ENCODE measurements at places on chromosomes 13 and 19. TPM values are rescaled to one million over a fixed set of nuclear protein-coding genes. Genes with fewer than 3 reads are reported as not detected.
A peak's percentile ranks its signal among the peaks of the same experiment; 100 is the strongest.

The ZNF446 gene
- 10.1 TPM for total RNA-seq

The TMEM86B gene
- 5.3 TPM for total RNA-seq

DNA sequence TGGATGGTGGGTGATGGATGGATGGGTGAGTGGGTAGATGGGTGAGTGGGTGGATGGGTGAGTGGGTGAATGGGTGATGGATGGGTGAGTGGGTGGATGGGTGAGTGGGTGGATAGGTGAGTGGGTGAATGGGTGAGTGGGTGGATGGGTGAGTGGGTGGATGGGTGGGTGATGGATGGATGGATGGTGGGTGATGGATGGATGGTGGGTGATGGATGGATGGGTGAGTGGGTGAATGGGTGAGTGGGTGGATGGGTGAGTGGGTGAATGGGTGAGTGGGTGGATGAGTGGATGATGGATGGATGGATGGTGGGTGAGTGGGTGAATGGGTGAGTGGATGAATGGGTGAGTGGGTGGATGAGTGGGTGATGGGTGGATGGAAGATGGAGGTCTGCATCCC, 2.8 kb downstream of the SMIM24 start:
- ATAC-seq, result no peak

DNA sequence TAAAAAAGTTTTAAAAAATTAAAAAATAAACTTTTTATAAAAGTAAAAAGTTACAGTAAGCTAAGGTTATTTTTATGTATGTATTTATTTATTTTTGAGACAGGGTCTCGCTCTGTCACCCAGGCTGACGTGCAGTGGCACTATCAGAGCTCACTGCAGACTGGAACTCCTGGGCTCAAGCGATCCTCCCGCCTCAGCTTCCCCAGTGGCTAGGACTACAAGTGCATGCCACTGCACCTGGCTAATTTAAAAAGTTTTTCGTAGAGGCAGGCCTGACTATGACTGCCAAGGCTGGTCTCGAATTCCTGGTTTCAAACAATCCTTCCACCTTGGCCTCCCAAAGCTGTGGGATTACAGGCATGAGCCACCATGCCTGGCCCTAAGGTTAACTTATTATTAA, 64.1 kb downstream of the CDADC1 start:
- ATAC-seq, result no peak

GRCh38 chr19:51503896-51504295, 2.3 kb upstream of the SIGLEC12 start:
- no peak for ATAC-seq

The SPRED3 gene
- total RNA-seq, result 3.9 TPM

DNA sequence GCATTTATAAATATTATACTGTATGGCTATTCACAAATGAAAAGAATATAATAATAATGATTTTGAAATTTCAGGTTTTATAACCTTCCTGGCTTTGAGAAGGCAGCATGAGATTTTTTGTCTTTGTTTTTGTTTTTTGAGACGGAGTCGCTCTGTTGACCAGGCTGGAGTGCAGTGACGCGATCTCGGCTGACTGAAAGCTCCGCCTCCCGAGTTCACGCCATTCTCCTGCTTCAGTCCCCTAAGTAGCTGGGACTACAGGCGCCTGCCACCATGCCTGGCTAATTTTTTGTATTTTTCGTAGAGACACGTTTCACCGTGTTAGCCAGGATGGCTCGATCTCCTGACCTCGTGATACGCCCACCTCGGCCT, 64.1 kb downstream of the ZNF429 start:
- ATAC-seq, result no peak

DNA sequence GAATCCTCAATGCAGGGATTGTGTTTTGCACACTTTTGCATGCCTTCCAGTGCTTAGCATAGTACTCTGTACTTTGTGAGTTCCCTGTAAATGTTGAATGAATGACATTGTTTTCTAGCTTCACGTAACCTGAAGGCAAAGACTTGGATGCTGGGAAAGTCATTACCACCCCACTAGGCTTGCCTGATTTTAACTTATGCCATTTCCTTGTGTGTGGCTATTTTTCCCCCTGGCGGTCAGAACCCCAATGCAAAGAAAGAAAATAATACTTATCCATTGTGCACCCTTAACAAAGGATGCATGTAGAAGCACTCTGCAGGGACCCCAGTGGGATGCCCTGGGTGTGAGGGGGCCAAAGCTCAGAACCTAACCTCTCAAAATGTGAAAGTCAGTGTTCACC, 1.2 kb upstream of the ENOX1 start:
- ATAC-seq, result no peak

The GPC5 gene
- total RNA-seq, result not detected

GRCh38 chr19:40358773-40359172, 10.3 kb downstream of the PLD3 start:
- no peak for ATAC-seq

The MBOAT7 gene
- total RNA-seq, result 20.6 TPM

GRCh38 chr13:85074543-85075313, 724.5 kb downstream of the SLITRK6 start:
- no peak for ATAC-seq

GRCh38 chr19:30682999-30683536, 310.9 kb downstream of the ZNF536 start:
- peak; percentile 90 for ATAC-seq

The ACTL9 gene
- total RNA-seq, result not detected

DNA sequence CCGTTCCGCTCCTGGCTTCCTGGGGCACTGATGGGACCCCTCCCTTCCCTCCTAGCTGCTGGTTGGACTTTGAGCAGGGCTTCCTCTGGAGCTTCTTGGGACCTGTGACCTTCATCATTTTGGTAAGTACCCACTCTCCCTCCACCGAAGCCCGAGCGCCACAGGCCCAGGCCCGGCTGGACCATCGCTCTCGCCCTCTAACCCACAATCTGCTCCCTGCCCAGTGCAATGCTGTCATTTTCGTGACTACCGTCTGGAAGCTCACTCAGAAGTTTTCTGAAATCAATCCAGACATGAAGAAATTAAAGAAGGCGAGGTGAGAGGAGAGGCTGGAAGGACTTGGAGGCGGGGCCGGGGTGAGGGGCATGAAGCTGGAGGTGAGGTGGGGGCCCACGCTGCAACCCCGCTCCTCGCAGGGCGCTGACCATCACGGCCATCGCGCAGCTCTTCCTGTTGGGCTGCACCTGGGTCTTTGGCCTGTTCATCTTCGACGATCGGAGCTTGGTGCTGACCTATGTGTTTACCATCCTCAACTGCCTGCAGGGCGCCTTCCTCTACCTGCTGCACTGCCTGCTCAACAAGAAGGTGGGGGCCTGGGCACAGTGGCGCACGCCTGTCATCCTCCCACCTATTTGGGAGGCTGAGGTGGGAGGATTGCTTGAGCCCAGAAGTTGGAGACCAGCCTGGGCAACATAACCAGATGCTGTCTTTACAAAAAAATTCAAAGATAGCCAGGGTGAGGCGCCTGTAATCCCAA, 12.3 kb downstream of the DDX39A start:
- ATAC-seq, result no peak

GRCh38 chr13:106423530-106423929, 111.9 kb downstream of the EFNB2 start:
- ATAC-seq, result peak; percentile 20

The N4BP2L1 gene
- total RNA-seq, result 4.8 TPM

The CGB3 gene
- not detected for total RNA-seq

The ZNF578 gene
- 1.2 TPM for total RNA-seq

GRCh38 chr13:39263033-39263432, 224.8 kb downstream of the NHLRC3 start:
- ATAC-seq, result peak; percentile 85

- no peak for ATAC-seq
Observed at GRCh38 chr13:76651286-76651685, 234.9 kb downstream of the KCTD12 start.

The MISP3 gene
- 2.7 TPM for total RNA-seq

DNA sequence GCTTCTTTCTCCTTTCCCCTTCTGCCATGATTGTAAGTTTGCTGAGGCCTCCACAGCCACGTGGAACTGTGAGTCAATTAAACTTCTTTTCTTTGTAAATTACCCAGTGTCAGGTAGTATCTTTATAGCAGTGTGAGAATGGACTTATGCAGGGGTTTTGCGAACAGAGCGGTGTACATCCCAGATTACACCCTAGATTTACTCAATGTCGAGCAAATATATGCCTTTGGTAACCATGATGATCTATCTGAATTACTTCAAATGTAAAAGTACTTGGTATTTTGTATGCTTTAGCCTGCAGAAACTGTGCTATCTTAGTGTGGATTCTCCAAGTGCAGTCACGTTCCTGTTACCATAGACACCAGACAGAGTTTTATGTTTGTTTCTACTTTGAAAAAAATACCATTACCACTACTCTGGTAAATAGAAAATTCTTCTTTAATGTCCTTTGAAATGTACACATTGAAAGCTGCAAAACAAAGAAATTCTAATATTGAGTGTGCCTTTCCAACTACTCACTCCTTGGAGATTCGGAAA, 510.4 kb upstream of the ARGLU1 start:
- ATAC-seq, result no peak

GRCh38 chr13:97537110-97537509, 103.1 kb downstream of the RAP2A start:
- ATAC-seq, result no peak

DNA sequence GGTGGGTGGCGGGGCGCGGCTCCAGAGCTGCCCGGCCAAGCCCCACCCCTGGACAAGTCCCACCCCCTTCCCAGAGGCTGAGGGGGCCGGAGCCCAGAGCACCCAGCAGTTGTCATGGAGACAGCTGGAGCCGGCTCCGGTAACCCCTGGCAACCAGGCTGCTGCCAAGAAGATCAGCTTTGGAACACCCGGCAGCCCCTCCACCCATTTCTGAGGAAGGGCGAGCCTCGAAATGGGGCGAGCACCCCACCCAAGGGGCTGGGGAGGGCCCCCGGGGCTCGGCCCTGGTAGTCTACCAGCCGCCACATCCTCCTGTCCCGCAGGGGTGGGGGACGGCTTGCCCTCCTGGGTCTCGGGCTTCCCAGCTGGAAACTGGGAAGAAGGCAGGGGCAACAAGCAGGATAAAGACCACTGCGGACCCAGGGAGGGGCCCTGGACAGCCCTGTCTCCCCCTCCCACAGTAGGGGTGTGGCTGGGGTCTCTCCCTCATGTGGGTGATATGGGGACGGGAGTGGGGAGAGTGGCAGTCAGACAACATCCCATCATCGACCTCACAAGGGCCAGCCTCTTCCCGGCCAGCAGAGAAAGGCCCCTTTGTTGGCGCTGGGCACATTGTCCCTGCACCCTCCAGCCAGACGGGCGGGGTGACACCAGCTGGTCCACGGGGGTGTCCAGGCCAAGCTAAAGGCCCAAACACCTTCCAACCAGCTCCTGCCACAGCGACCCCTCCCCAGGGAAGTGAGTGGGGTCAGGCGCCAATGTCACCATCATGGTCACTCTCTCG, 1.5 kb downstream of the CERS1 start:
- peak; percentile 66 for ATAC-seq

The LIM2 gene
- 0.38 TPM for total RNA-seq

The C1QTNF9 gene
- 0.25 TPM for total RNA-seq

The CAPN12 gene
- total RNA-seq, result 0.73 TPM

DNA sequence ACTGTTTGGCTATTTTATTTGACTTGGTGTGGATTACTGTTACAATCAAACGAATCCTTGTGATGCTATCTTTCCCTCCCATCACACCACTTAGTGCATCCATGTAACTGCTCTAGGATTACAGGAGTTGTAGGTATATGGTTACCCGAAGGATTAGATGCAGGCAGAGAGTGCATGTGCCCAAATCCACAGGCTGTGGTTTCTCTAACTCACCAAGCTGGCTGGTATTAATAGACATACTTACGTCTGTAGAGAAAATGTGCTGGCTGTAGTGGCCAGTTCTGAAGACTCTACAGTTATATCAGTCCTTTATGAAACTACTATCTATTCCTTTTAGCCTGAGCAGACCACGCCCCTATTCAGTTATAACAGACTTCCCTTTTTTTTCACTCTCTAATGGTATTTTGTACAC, 1.1 kb upstream of the HMGB1 start:
- no peak for ATAC-seq

DNA sequence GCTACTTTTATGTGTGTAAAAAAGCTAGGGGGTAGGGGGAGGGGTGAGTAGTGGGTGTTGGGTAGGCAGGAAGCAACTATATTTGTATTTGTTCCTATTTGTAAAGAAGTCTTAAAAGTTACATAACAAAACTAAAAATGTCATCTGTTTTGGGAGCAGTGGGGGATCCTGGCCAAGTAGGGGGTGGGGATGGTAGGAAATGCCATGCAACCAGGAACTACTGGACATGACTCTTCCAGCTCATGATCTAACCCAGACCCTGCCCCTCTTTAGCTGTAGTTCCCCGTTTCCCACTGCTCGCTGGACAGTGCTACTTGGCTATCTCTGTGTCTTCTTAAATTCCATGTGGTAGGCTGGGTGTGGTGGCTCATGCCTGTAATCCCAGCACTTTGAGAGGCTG, 3.2 kb downstream of the GTF3A start:
- ATAC-seq, result no peak

DNA sequence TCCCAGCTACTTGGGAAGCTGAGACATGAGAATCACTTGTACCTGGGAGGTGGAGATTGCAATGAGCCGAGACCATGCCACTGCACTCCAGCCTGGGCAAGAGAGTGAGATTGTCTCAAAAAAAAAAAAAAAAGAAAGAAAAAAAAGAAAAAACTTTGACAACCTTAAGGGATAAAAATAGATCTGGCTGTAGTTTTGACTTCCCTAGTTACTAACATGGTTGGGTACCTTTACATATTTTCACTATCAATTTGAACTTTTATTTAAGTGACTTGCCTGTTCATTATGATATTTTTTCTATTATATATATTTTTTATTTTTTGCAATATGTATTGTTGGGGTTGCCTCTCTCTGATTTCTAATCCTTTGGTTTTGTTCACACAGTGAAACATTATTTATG, 8.4 kb upstream of the ZNF235 start:
- no peak for ATAC-seq

DNA sequence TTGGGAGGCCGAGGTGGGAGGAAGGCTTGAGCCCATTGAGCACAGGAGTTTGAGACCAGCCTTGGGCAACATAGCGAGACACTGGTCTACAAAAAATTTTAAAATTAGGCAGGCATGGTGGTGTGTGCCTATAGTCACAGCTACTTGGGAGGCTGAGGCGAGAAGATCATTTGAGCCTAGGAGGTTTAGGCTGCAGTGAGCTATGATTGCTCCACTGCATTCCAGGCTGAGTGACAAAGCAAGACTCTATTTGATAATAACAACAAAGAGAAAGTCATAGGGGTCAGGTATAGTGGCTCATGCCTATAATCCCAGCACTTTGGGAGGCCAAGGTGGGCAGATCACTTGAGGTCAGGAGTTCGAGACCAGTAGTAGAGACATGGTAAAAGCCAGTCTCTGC, 4.6 kb upstream of the SLC44A2 start:
- no peak for ATAC-seq
